Fibroblast of pulmonary artery (primary cell): ENCODE measurements at places on chromosomes 7 and 10.

- no peak for DNase-seq
Measured at GRCh38 chr7:153934048-153934447, 118.2 kb upstream of the DPP6 start.

- no peak for DNase-seq
Measured at GRCh38 chr7:140571538-140572122, 69.0 kb downstream of the DENND2A start.

- no peak for DNase-seq
Measured at GRCh38 chr10:6033954-6034353, 28.2 kb downstream of the IL2RA start.

DNA sequence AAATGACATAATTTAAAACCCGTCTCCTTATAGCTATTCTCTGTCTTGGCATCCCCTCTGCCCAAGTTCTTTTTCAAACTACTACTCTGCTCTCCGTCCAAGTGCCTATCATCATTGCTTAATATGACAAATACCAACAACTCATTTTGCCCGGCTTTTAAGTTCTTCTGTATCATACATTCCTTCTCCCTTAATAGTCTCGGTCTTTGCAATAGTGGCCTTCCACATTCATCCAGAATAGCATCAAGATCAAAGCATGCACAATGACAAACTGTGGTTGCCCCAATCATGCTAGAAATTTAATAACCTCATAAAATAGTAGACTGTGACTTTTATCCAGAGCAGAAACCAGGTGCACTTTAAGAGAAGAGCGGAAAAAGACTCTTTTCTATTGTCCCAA lies 198.9 kb downstream of the ETV1 start:
- DNase-seq, result no peak

GRCh38 chr10:6204063-6204340 lies 1.3 kb downstream of the PFKFB3 start:
- DNase-seq, result no peak
